Stimulated activated CD8-positive, alpha-beta memory T cell treated with anti-CD3 and anti-CD28 coated beads, Interleukin-4, amount 100 ng/mL, for 4 hours (primary cell): ENCODE measurements at places on chromosomes 1 and 21.
A peak's percentile ranks its signal among the peaks of the same experiment; 100 is the strongest.

- peak; percentile 68 for DNase-seq
Measured at GRCh38 chr1:75724472-75725022, at the start of gene ACADM. ACADM (plus strand) TSS chr1:75724709; CDS start chr1:75724788, 79 bp downstream.

DNA sequence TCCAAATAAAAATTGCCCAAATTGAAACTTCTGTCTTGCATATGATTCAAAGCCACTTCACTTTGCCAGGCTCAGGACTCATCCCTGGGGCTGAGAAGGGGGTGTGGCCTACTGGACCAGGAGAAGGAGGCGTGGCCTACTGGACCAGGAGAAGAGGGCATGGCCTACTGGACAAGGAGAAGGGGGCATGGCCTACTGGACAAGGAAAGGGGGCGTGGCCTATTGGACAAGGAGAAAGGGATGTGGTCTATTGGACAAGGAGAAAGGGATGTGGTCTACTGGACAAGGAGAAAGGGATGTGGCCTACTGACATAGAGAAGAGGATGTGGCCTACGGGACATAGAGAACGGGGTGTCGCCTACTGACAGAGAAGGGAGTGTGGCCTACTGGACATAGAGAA is 405.3 kb downstream of the RRAGC start:
- DNase-seq: no peak

- DNase-seq: no peak
Measured at GRCh38 chr1:52769346-52770033, 43.2 kb downstream of the ZYG11B start.

GRCh38 chr1:222644636-222644980 is 26.7 kb downstream of the MIA3 start:
- DNase-seq: no peak

- DNase-seq: no peak
Measured at GRCh38 chr1:159173320-159173719, 1.9 kb downstream of the CADM3 start.

DNA sequence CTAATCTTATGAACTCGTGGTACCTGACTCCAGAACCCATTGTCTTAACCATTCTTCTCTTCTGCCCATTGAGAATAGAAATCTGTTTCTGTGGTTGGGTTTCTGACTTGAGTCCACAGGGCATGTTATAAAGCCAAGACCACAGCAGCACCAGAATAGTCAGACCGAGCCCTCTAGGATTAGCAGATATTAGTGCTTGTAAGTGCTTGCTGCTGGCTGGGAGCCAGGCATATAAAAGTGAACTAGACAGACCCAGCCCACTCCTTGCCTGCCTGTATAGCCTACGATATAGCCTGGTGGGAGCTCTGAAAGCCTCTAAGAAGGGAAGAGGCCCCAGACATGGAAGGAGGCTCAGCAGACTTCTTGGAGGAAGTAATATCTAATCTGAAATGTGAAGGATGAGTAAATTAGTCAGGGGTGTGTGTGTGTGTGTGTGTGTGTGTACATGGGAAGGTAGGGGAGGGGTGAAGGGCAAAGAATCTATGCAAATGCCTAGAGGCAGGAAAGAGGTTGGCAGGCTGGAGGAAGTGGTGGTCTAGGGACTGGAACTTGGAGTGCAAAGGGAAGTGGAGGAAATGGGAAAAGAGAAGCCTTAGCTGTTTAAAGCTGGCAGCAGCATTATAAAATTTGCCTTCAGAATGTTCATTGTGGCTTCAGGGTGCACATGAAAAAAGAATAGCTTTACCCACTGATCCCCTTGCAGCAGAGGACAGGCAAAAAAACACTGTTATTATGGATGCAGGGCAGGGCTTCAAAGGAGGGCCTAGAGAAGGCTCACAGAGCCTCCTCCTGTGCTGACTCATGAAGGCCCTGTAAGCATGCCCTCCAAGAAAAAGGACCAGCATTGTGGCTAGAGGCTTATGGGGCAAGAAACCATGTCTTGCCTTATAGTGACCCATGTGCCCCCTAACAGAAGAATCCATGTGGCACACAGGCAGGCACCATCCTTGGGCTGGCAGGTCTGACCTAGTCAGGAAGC is 169.2 kb downstream of the LMX1A start:
- no peak for DNase-seq

DNA sequence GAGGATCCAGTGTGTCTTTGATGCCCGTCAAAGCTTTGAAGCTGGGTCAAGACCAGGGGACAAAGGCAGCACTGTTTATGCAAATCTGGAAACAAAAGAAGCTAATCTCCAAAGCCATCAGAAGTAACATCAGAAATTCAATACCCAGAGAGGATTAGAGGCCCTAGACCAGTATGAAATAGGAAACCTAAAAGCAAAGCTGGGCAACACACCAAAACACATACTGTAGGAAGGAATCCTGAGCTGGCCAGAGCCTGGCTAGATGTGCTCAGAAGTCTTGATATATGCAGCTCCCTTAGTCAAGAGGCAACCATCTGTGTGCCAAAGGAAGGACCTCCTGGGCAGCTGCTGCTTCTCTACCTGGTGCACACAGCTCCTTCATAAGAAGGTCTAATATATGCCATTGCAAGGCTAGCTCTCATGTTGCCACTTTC is 12.3 kb downstream of the COLGALT2 start:
- DNase-seq: no peak

GRCh38 chr1:34398916-34399275 is 222.2 kb downstream of the C1orf94 start:
- no peak for DNase-seq

GRCh38 chr1:1462318-1462966 is 9.1 kb upstream of the ATAD3B start:
- DNase-seq: no peak

DNA sequence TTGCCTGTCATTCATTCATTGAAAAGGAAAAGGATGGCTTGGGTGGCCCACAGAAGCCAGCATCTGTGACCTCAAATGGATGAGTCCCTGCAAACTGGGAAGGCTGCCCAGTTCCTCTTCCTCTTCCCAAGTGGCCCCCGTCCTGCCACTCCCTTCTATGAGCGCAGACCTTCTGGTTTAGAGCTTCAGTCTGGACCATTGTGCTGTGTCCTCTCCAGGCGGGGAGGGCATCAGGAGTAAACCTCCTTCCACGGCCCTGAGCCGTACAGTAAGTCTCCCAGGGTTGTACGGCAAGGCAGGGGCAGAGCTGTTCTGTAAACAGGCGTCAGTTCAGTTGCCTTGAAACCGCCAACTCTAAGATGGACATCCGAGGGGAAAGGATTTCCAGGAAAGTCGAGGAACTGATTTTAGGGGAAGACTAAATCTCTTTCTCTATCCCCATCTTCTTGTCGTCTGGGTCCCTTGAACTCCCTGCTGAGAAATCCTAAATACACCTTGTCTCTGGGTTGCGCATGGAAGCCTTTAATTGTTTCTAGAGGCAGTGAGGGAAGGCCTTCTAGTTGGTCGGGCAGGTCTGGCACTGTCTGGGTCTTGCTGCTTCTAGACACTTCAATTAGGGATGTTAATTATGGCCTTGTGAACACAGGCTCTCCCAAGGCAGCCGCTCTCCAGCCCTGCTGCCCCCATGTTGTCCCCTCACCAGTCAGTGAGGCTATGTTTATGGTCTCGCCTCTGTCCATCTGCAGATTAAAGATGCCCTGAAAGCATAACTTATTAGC is 22.1 kb downstream of the SOX13 start:
- DNase-seq: no peak

DNA sequence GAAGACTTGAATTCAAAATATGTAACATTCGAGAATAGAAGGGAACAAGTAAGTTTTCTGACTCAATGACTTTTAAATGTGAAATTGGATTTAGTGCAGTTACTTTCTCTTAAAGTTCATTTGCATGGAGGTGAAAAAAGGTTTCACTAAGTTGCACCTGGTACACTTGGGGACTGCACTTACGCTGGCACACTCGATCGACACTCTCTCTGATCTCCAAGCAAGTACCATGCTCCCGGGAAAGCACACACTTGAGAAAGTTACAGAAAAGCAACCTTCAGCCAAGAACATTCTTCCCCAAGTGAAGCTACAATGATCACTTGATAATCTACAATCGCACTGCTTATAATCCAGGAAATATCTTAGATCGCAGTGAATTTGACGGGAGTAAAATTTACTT is 63.1 kb downstream of the COQ8A start:
- DNase-seq: no peak

GRCh38 chr1:35577071-35577998 is 4.2 kb downstream of the TFAP2E start:
- DNase-seq: peak; percentile 25

- DNase-seq: no peak
Measured at GRCh38 chr1:205260948-205261732, 33.4 kb downstream of the TMCC2 start.

DNA sequence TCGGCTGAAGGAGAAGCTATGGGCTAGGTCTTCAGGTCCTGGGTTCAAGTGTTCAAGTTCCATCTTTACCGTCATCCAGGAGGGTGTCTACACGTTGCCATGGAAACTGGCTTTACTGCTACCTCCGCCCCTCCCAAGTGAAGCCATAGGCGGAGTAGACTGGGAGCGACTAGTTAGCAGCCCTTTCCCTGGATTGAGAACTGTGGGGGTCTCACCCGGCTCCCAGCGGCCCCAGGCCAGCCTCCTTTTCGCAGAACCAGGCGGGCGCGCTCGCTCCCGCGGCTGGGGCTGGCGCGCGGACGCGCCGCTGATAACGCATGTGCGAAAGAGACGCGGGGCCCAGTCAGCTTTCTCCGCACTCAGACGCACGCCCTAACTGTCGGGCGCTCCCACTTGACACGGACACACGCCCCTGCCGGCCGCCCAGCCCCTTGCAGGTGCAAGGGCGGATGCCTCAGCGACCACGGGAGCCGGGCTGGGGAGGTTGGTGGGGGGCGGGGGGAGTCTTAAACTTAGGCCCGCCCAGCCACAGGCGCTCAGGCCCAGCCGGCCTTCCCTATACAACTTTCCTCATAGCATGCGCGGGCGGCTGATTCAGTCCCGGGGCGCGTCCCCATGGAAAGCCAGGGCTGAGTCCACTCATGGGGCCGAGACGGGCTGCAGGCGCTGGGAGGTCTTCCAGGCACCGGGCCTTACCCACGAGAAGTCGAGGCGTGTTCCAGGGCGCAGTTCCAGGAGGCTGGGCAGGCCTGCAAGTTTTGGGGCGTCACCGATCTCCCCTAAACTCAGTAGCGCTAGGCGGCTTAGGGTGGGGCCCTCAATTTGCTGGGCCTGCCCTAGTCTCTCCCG is 7.4 kb downstream of the EFNA4 start:
- DNase-seq: peak; percentile 43

GRCh38 chr1:116923421-116923820 is 13.7 kb downstream of the PTGFRN start:
- DNase-seq: no peak

GRCh38 chr1:115647919-115648650 is 6.3 kb downstream of the VANGL1 start:
- DNase-seq: no peak

GRCh38 chr1:236416165-236416564 is 22.1 kb downstream of the EDARADD start:
- no peak for DNase-seq
